ENCODE measurements at places on chromosomes 11 and 22.

- DNase-seq, result no peak
Measured at GRCh38 chr11:64750361-64751054, 6.6 kb upstream of the RASGRP2 start.

GRCh38 chr22:39179401-39179827 is 26.9 kb upstream of the CBX7 start:
- DNase-seq, result no peak

DNA sequence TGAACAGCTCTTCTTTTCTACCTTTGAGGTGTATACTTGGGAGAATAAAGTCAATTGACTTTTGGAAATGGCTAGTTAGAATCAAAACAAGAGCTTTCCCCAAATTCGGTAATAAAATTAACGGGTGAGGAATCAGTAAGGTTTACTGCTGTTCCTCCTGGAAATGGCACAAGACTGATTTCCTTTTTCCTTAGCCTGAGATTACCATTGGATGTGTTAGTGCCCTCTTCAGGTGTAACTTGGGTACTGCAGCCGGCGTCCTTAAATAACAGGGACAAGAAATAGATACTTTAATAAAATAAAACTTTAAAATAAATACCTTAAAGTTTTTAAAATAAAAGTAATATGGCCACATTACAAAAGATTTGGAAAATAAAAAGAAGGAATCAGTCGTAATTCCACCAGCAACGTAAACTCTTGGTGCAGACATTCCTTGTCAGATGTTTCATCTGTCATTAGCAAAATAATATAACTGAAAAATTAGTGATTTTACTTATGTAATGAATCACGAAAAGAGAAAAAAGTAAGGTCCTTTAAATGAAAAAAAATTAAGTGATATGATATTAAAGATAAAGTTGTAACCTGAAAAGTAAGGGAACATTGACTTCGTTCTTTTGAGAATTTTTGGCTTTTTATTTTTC is 29.7 kb downstream of the ZFTA start:
- DNase-seq, result peak; percentile 35

GRCh38 chr22:45248832-45249561 is 8.3 kb upstream of the KIAA0930 start:
- DNase-seq, result no peak

GRCh38 chr11:125201525-125202141 is 37.1 kb downstream of the PKNOX2 start:
- DNase-seq, result no peak
